IMR-90 (cell line): ENCODE measurements at places on chromosomes 5 and 9.

- H3K27ac ChIP-seq: no peak overlapping the region
- H3K36me3 ChIP-seq: peaks cover 6% of the 10 kb centered on the region
- H3K27me3 ChIP-seq: no peaks in the 10 kb centered on the region
- H3K4me1 ChIP-seq: peaks cover 4% of the 10 kb centered on the region
- no peak for DNase-seq
These were observed 711 bp upstream of the SUB1 start for GRCh38 chr5:32584646-32585045.

GRCh38 chr9:96121136-96121535, 180.8 kb downstream of the HSD17B3 start:
- DNase-seq: no peak
- no peak overlapping the region for H3K27ac ChIP-seq
- H3K36me3 ChIP-seq: no peaks in the 10 kb centered on the region
- peaks cover 26% of the 10 kb centered on the region for H3K27me3 ChIP-seq

- H3K27ac ChIP-seq: peak overlapping the region; percentile 8; the same call in 1 of the 2 replicates
- DNase-seq: peak; percentile 75
- H3K36me3 ChIP-seq: no peaks in the 10 kb centered on the region
- no peak overlapping the region for H3K4me3 ChIP-seq
- no peaks in the 10 kb centered on the region for H3K27me3 ChIP-seq
- H3K4me1 ChIP-seq: peaks cover 11% of the 10 kb centered on the region
These were observed 20.5 kb upstream of the GLRX start for GRCh38 chr5:95842854-95843544.

- no peaks in the 10 kb centered on the region for H3K36me3 ChIP-seq
- no peak for DNase-seq
- no peaks in the 10 kb centered on the region for H3K27me3 ChIP-seq
- no peaks in the 10 kb centered on the region for H3K4me1 ChIP-seq
- no peak overlapping the region for H3K4me3 ChIP-seq
These were observed 76.8 kb downstream of the FGF10 start for GRCh38 chr5:44312374-44312773.

- peaks cover 15% of the 10 kb centered on the region for H3K4me1 ChIP-seq
- H3K27ac ChIP-seq: no peak overlapping the region
- no peak overlapping the region for H3K4me3 ChIP-seq
- DNase-seq: no peak
- peaks cover 28% of the 10 kb centered on the region for H3K36me3 ChIP-seq
- H3K27me3 ChIP-seq: no peaks in the 10 kb centered on the region
These were observed 8.1 kb downstream of the ZNF622 start for GRCh38 chr5:16457451-16457850.
